ENCODE measurements at places on chromosomes 1 and 21.

- H3K27me3 ChIP-seq, result peaks cover 46% of the 10 kb centered on the region
- H3K27ac ChIP-seq, result no peak overlapping the region
- H3K4me1 ChIP-seq, result no peaks in the 10 kb centered on the region
- DNase-seq, result no peak
- no peaks in the 10 kb centered on the region for H3K36me3 ChIP-seq
Observed at GRCh38 chr1:165354739-165355138, 1.8 kb downstream of the LMX1A start.

GRCh38 chr1:150974580-150975478 is at the start of gene CERS2:
Gene CERS2, minus strand, starts transcription at chr1:150974835. Its CDS starts 5,745 bp downstream, at chr1:150969090.
- H3K27me3 ChIP-seq, result no peaks in the 10 kb centered on the region
- peak; percentile 76 for DNase-seq
- no peaks in the 10 kb centered on the region for H3K36me3 ChIP-seq
- H3K4me3 ChIP-seq, result peak within 1 kb of the TSS; percentile 95
- H3K27ac ChIP-seq, result peak within 1 kb of the TSS; percentile 86
- H3K4me1 ChIP-seq, result peaks cover 33% of the 10 kb centered on the region

DNA sequence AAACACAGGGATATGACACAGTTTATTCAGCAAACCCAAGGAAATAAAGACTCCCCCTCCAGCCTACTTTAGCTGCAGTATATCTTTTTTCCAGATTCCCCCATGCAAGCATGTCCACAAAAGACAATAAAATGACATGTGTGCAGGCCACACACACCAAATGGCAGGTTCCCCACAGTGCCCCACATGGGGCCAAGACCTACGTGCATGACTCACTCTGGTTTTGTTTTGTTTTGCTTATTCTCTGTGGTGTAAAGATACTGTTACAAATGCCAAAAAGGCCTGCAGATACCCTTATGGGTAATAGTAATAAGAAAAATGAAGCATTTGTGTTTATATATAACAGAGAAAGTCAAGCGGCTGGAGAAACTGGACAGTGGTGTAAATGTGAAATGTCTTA is 71.6 kb downstream of the RD3 start:
- H3K36me3 ChIP-seq, result no peaks in the 10 kb centered on the region
- no peaks in the 10 kb centered on the region for H3K27me3 ChIP-seq
- H3K4me1 ChIP-seq, result no peaks in the 10 kb centered on the region
- H3K4me3 ChIP-seq, result no peak overlapping the region

DNA sequence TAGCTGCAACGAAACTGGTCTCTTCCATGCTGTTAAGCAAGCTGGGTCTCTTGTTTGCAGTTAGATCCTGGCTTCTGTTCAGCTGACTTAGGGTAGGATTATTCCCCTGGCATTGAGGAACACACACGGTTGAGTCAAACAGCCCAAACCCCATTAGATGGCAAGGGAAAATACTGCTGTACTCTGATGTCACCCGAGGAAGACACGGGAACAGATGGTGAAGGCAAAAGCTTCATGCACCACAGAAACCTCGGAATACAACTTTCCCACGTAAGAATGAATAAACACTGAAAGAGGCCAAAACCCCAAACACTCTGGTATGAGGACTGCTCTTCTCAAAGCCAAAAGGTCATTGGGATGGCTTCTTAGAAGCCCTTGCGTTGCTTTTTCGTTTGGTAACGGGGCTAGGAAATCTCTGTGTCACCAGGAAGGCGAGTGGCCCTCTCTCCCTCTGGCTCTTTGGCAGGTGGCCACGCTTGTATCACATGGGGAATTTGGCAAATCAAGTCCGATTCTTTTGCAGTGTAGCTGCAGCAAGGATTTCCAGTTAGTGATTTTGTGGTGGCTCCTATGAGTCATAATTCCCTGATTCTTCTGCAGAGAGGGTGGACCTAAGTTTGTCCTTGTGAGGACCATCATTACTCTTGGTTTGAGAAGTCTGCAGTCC is 16.7 kb upstream of the LYST start:
- no peak overlapping the region for H3K4me3 ChIP-seq
- peak overlapping the region; percentile 44 for H3K27ac ChIP-seq
- no peaks in the 10 kb centered on the region for H3K36me3 ChIP-seq
- no peaks in the 10 kb centered on the region for H3K27me3 ChIP-seq
- DNase-seq, result peak; percentile 97
- H3K4me1 ChIP-seq, result peaks cover 10% of the 10 kb centered on the region

- H3K27ac ChIP-seq, result peak within 1 kb of the TSS; percentile 71
- peak within 1 kb of the TSS; percentile 92 for H3K4me3 ChIP-seq
- H3K4me1 ChIP-seq, result peaks cover 4% of the 10 kb centered on the region
- H3K27me3 ChIP-seq, result no peaks in the 10 kb centered on the region
- DNase-seq, result peak; percentile 91
- peaks cover 6% of the 10 kb centered on the region for H3K36me3 ChIP-seq
Observed at GRCh38 chr1:227734856-227735538, at the start of the genes JMJD4 and SNAP47. Gene JMJD4, minus strand, starts transcription at chr1:227735302. Its CDS starts 29 bp downstream, at chr1:227735273. Gene SNAP47, plus strand, starts transcription at chr1:227735435. Its CDS starts 12,302 bp downstream, at chr1:227747737.

DNA sequence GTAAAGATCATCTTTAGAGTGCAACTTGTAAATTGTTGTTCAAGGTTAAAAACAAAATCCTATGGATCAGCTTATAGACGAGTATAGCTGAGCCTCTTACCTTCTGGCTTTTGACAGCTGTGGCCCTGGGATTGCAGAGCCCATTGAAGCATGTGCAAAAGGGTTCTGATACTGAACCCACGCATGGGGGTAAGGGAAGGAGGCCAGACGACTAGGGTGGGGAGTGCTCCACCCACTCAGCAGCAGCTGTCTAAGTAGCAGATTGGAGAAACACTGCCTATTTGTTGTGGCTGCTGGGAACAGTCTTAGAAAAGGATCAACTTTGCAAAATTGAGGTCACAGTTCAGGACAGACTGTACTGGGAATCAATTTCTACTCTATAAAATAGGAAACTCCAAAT is 16.1 kb downstream of the CD101 start:
- no peak overlapping the region for H3K4me3 ChIP-seq
- no peaks in the 10 kb centered on the region for H3K36me3 ChIP-seq

DNA sequence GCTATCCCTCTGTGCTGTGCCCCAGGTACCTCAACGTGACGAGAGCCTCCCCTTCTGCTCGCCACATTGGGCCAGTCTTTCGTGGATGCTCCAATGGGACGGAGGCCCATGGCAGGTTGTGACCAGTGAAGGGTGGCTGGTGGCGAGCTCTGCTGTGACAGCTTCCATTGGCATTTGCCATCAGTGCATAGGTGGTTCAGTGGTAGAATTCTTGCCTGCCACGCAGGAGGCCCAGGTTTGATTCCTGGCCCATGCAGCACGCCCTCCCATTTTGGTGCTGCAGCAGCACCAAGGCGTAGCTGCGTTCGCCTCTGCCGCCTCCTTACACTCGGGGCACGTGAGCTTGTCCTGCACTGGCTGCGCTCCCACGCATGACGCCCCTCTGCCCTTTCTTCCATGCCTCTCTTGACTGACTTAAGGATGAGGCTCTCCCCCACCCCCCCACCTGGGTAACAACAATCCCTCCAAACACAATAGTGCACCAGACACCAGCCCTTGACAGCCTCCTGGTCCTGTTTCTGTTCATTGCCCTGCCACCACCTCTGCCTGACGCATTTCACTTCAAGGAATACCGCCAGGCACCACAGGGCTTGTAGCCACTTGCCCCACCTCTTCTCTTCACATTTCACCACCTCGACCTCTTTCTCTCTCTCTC is 24.7 kb upstream of the FCGR2A start:
- H3K36me3 ChIP-seq, result no peaks in the 10 kb centered on the region
- no peaks in the 10 kb centered on the region for H3K27me3 ChIP-seq
- H3K27ac ChIP-seq, result no peak overlapping the region
- H3K4me1 ChIP-seq, result no peaks in the 10 kb centered on the region
- no peak overlapping the region for H3K4me3 ChIP-seq

GRCh38 chr1:40704817-40705733 is 13.6 kb downstream of the NFYC start:
- H3K4me1 ChIP-seq, result peaks cover 6% of the 10 kb centered on the region
- no peaks in the 10 kb centered on the region for H3K36me3 ChIP-seq
- H3K4me3 ChIP-seq, result no peak overlapping the region
- DNase-seq, result no peak
- H3K27me3 ChIP-seq, result no peaks in the 10 kb centered on the region

DNA sequence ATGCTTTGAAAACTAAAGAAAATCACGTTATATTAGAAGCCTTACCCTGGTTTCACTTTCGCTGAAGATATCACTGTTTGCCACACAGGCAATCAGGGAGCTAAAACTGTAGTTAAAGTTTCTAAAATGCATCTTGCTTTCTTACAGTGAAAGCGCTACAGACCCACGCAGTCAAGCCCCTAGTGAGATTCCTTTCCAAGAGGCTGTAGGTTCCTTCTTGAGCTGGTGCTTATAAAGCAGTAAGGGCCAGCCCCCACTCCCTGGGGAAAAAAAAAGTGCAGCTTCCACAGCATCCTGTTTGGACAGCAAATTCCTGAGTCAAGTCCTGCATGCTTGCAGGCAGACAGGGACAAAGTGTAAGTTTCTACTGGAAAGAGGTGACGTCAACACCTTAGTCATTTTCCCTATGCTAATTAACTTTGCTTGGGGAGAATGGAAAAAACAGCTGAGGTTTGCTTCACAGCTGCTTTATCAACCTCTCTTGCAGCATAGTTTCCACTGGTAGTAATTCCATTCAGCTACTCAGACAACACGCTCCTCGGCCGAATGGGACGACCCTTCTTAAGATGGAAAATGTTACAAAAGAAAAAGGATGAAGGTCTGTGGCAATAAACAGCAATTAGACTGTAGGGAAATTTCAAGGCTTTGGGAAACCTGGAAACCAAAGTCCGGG is 14.7 kb upstream of the KCNE1 start:
- H3K27ac ChIP-seq, result peak overlapping the region; percentile 87

DNA sequence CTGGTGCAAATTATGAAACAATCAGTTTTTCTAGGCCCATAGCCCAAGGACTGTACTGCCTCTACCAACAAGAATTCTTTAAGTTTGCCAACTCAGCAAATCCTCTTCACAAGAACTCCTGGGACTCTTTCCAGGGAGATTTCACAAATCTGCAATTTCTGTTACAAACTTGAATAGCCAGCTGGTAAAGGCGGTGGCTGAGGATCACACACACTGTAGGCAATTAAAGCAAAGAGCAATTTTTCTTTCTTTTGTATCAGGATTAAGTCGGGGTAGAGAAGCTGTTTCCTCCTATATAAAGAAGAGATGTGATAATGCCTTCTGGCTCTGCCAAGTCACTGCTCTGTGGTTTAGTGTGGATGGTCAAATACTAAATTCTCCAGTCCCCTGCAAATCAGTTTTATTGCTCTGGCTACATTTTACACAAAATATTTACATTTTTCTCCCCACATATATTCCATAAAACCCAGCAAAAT is 1.7 kb downstream of the ALDH9A1 start:
- no peaks in the 10 kb centered on the region for H3K36me3 ChIP-seq
- peak overlapping the region; percentile 77 for H3K4me3 ChIP-seq
- no peaks in the 10 kb centered on the region for H3K27me3 ChIP-seq
- no peaks in the 10 kb centered on the region for H3K4me1 ChIP-seq

DNA sequence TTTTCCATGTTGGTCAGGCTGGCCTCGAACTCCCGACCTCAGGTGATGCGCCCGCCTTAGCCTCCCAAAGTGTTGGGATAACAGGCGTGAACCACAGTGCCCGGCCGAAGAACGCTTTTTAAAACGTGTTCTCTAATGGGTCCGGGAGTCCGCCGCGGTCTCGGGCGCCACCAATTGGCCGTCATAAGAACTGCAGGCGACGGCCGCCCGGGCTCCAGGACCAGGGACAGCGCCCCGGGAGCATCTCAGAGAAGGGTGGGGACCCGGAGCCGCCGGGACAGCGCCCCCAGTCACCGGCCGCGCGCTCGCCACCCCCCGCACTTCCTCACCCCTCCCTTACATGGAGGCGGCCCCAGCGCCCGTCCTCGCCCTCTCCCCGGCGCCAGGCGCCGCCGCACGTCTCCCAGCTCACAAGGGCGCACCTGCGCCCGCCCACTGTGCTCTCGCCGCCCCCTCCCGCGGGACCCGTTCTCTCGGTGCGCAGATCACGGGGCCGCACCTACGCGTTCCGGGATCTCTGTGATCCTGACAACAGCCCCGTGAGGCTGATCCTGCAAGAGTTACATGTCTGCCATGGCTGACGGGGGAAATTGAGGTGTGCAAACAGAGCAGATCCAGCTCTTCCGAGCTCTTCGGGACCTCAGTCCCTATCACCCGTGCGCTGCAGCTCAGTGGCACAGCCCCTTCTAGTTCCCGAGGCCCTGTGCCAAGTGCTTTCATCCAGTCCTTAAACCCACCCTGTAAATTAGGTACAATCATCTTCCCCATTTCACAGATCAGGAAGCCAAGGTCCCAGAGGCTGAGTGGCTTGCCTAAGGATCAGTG is 9.8 kb downstream of the RAP1GAP start:
- no peak overlapping the region for H3K27ac ChIP-seq
- no peaks in the 10 kb centered on the region for H3K4me1 ChIP-seq
- peaks cover 5% of the 10 kb centered on the region for H3K27me3 ChIP-seq
- H3K4me3 ChIP-seq, result no peak overlapping the region

DNA sequence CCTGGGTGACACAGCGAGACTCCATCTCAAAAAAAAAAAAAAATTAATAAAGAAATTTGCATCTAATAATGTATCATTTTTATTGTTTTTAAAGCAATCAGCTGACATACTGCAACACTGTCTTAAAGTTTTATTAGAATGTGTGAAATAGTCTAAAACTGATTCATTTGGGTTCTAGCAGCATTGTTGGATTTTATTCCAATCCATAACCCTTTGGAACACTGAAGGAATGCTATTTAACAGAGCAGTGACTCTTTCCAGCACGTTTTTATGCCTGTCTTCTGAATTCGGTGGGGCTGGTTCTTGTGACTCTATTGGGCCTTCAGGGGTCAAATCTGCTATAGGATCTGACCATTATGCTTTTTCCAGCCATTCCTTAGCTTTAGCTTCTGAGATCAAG is 18.2 kb upstream of the FMO4 start:
- H3K27me3 ChIP-seq, result no peaks in the 10 kb centered on the region
- no peak for DNase-seq
- H3K4me3 ChIP-seq, result no peak overlapping the region
- H3K4me1 ChIP-seq, result peaks cover 3% of the 10 kb centered on the region
- H3K36me3 ChIP-seq, result no peaks in the 10 kb centered on the region

GRCh38 chr1:172646653-172647052 is 12.2 kb upstream of the FASLG start:
- H3K27ac ChIP-seq, result no peak overlapping the region
- H3K4me1 ChIP-seq, result peaks cover 6% of the 10 kb centered on the region
- no peak for DNase-seq
- H3K27me3 ChIP-seq, result no peaks in the 10 kb centered on the region
- H3K4me3 ChIP-seq, result no peak overlapping the region

- peak; percentile 15 for DNase-seq
- no peaks in the 10 kb centered on the region for H3K27me3 ChIP-seq
- no peaks in the 10 kb centered on the region for H3K36me3 ChIP-seq
- no peaks in the 10 kb centered on the region for H3K4me1 ChIP-seq
- no peak overlapping the region for H3K4me3 ChIP-seq
Observed at GRCh38 chr1:185776522-185776921, 42.3 kb downstream of the HMCN1 start.

GRCh38 chr1:231612393-231613089 is 14.0 kb upstream of the DISC1 start:
- no peak overlapping the region for H3K4me3 ChIP-seq
- H3K27me3 ChIP-seq, result no peaks in the 10 kb centered on the region
- no peak overlapping the region for H3K27ac ChIP-seq
- DNase-seq, result no peak

DNA sequence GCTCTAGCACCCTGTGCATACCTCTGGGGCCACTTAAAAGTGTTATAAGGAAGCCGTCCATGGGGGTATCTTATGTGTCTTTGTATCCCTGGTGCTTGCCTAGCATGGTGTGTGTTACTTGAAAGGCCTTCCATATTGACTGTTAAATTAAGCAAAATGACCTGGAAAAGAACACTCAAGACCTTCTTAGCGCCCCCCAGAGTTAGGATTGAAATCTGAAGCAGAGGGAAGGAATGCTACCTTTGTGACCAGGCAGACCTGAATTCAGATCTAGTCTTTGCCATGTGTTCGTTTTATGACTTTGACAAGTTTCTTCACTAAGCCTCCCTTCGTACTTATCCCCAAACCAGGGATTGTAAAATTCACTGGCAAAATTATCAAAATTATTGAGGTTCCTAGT is 59.9 kb downstream of the SLC22A15 start:
- no peak overlapping the region for H3K27ac ChIP-seq
- no peaks in the 10 kb centered on the region for H3K36me3 ChIP-seq
- H3K4me1 ChIP-seq, result no peaks in the 10 kb centered on the region
- no peaks in the 10 kb centered on the region for H3K27me3 ChIP-seq

Measured in fibroblast of lung (primary cell).